Right renal cortex interstitium (tissue), 3 donors: ENCODE measurements at places on chromosomes 13 and 19.

DNA sequence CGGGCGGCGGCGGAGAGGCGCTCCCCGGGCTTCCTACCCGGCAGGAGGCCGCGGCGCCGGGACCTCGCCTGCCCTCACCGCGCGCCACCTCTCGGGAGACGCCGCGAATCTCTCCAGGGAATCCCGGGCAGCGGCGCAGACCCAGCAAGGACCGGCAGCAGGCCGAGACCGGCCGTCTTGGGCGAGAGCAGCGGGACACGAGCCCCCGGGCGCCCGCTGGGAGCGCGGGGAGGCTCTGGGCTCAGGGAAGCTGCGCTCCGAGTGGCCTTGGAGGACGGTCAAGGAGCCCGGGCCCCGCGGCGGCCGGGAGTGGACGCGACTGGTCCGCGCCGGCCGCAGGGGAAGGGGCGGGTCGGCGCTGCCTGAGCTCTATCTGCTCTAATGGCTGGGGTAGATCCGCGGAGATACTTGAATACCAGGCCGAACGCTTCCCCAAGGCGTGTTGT is 14.7 kb downstream of the CDX2 start:
- DNase-seq: no peak

DNA sequence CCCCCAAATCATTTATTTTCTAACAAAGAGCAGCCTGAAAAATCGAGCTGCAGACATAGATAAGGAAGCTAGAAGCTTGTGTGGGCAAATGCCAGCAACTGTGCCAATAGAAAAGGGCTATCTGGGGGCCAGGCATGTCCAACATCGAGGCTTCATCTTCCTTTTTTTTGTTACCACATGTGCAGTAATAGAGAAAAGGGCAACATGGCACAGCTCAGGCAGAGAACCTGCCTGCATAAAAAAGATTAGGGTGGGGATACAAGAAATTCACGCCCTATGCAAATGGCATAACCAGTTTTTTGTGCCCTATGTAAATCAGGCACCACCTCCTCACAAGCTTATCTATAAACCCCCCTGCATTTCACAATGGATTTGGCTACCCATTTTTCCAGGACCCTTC is 60.4 kb upstream of the ABCC4 start:
- DNase-seq: no peak

DNA sequence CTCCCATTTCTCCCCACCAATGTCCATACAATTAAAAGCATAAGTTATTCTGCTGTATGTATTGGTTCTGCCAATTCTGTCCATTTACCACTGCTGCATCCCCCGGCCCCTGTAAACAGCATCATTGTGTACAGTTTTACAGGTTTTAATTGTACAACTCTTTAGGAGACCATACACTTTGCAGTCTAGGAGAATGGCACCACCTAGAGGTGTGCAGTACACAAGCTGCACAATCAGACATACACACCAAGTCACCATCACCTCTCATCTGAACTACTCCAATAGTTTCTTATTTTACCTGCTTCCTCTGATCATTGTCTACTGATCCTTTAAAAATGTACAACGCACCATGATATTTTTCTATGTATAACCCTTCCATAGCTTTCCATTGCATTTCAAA is 855.9 kb upstream of the KLHL1 start:
- DNase-seq: no peak

GRCh38 chr13:28626266-28626665 is 32.7 kb upstream of the POMP start:
- DNase-seq: no peak

DNA sequence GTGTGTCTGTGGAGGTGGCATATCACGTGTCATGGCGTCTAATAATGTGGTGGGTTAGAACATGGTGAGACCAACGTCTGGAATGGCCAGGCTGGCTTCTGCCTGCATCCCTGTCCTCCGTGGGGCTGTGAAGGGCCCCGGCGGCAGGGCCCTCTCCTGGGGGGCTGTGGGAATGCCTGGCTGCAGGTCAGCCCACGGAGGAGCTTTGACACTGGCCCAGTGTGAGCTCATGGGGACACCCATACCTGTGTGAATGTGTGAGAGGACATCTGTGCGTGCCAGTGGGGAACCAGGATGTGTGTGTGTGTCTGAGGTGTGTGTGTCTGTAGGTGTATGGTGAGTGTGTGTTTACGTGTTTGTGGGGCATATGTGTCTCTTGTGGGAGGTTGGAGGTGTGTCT is 300.1 kb downstream of the TEX29 start:
- DNase-seq: no peak
